ENCODE measurements at places on chromosomes 5 and 9. TPM values are rescaled to one million over a fixed set of nuclear protein-coding genes. Genes with fewer than 3 reads are reported as not detected.

GRCh38 chr9:27247756-27248155 lies 49.2 kb downstream of the EQTN start:
- DNase-seq, result peak; percentile 32

The SLIT3 gene
- 6.3 TPM for total RNA-seq

- DNase-seq, result no peak
Measured at GRCh38 chr9:86168256-86168655, 68.9 kb upstream of the GOLM1 start.

The OLFML2A gene
- total RNA-seq, result 0.20 TPM

The ITK gene
- not detected for total RNA-seq
